Nucleus accumbens (tissue), 56 donors: ENCODE measurements at places on chromosomes 2 and 18.

DNA sequence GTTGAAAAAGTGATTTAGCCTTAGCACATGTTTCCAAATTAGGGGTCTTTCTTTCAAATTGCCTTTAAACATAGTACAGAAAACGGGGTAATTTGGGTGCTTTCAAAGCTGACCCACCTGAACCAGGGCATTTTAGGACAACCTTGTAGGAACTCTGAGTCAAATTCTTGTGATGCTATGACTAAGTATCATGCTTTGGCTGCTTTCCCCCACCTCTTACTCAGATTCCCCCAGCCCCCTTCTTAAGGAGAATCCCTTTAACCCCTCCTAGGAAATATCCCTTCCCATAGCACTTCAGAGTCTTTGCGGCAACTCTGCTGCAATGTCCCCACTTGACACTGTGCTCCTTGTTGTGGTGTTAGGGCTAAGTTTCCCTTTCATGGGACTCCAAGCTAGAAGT lies 18.6 kb upstream of the KLF7 start:
- no peak for DNase-seq

GRCh38 chr2:71610671-71611070 lies 157.3 kb downstream of the DYSF start:
- DNase-seq = no peak

GRCh38 chr2:11749646-11750349 lies 3.4 kb downstream of the LPIN1 start:
- no peak for DNase-seq

GRCh38 chr2:162125138-162125537 lies 26.9 kb downstream of the GCG start:
- DNase-seq = no peak

GRCh38 chr18:12820506-12820905 lies 63.5 kb downstream of the PTPN2 start:
- DNase-seq = no peak

DNA sequence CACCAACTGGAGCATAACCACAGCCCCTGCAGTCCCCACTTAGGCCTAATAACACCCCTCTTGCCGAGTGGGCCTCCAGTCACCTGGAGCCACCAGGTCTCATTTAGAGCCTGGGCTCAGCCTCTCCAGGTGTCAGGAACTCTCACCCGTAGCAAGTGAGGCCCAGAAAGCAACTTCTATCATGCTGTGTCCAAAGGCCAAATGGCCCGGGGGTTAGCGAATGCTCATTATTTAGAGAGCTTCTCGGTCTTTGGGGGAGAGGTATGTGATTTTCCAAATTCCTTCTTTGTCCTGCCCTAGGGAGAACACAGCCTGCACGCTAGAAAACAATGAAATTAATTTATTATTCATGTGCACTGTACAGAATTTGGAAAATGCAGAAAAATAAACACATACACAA lies 109.9 kb upstream of the PTPRM start:
- no peak for DNase-seq

DNA sequence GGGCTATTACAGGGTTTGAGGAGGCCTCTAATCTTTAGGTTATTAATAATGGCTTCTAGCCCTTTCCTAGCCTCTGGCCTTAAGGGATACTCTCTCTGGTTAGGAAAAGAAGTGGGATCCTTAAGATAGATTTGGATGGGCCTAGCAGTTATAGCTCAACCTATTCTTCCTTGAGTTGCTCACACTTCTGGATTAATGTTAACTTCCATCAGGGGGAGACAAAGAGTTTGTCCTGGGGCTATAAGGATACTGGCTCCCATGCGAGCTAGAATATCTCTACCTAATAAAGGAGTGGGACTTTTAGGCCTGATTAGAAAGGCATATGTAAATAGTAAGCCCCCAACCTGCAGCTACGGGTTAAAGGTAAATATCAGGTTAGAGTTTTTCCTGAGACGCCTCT lies 14.3 kb upstream of the PTH2R start:
- no peak for DNase-seq

GRCh38 chr2:31241625-31242270 lies 7.8 kb downstream of the EHD3 start:
- no peak for DNase-seq

DNA sequence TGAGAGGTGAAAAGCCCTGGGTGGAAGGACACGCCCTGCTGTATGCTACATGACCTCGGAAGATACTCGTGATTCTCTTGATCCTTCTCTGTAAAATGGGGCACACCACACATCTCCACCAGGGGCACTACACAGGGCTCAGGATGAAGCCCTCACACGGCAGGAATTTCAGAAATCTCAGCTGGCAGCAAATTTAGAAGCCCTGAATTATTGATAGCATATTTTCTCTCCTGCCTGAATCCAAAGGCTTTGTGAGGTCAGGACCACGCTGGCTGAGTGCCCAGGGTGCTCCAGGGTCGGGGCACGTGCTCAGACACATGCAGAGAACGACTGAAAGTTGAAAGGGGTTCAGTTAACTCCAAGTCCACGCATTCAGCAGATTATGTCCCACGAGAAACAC lies 42.1 kb upstream of the GALR1 start:
- DNase-seq = no peak

GRCh38 chr2:15797231-15797938 lies 143.0 kb upstream of the MYCN start:
- DNase-seq = no peak

DNA sequence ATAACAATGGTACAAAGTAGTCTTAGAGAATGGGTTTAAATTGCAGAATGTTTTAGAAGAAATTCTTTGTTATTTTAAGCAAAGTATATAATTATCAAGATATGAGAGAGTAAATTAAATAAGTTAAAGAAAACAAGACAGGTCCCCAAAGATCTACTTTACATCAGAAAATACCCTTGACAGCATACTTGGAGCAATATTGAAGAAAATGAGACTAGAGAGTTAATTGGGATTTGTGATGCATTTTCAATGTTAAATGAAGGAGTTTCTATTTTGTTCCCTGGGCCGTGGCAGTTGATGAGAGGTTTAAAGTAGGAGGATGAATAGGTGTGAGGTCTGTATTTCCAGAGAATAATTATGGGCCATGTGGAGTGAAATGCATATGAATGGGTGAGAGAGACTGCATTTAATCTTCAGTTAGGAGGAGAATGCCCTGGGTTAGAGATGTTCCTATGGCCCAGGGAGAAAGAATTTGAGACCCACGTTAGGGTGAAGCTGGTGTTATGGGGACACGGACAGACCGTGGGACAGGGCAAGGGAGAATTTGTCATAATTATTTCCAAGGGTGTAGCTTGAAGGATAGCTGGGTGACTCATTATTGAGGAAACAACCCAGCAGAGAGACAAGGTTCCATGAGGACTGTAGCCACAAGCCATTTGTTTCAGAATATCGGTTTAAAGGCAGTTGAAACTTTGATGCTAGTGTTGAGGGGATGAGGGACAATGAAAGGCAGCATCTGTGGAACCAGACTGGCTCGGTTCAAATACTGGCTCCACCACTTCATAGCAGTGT lies 22.7 kb downstream of the MGAT5 start:
- DNase-seq = no peak

DNA sequence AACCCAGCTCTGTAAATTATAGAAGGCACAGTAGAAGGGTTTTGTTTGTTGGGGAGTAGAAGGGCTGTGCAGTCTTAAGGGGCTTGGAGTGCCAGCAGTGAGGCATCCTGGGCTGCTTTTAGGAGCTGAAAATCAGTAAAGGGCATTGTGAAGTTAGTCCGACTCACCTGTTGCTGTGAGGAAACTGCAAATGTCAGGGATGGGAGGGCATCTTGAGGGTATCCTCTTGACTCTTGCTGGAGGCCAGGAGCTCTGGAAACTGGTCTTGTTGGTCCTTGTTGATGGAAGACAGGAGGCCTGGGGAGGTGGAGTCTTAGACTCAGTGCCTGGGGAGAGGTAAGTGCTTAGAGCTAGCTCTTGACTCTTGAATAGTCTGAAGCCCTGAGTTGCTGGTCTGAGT lies 14.1 kb downstream of the CEP192 start:
- no peak for DNase-seq

DNA sequence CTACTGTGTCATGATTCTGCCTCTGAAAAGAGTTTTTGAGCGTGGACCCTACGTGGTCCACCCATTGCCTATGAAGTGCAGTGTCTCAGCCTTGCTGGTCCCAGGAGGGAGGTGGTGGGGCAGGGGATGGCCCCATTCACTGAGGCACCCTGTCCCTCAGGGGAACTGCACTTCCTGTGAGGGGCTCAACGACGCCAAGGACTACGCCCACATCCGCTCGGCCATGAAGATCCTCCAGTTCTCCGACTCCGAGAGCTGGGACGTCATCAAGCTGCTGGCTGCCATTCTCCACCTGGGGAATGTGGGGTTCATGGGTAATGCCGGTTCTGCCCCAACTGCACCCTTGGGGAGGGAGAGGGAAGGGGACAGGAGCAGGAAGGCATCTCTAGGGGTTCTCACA lies 42.5 kb downstream of the MYO7B start:
- no peak for DNase-seq

DNA sequence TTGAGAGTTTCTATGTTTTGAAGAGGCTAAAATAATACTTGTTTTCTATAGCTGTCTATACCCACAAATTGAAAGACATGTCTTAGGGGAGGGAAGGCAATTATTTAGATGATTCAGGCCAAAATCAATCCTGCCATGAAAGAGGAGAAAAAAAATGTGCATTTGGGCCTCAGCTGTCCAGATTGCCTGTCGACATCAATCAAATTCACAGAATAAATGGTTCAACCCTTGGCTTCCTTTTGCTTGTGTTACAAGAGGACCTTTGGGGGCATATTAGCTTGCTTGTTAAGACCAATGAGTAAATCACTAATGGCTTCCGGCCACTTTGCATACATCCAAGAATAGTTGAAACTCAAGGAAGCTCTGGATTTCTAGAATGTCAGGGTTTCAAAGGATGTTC lies 900.8 kb upstream of the CELF4 start:
- DNase-seq = no peak
